NK-92 treated with Interleukin-12 subunit alpha and Interleukin-12 subunit beta, amount 100 ng/mL, for 24 hours (cell line): ENCODE measurements at places on chromosomes 3 and 15.

GRCh38 chr3:143585720-143586456 is 262.4 kb downstream of the SLC9A9 start:
- DNase-seq: no peak

DNA sequence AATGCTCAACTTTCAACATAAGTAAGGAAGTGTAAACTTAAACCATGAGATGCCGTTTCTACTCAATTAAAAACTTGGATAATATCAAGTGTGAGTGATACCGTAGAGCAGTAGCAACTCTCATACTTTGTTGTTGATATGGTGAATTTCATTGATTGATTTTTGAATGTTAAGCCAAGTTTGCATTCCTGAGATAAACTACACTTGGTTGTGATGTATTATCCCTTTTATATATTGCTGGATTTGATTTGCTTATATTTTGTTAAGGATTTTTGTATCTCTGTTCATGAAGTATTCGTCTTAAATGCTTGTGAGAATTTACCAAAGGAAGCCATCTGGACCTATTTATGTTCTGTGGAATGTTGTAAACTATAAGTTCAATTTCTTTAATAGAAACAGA is 21.7 kb downstream of the SLMAP start:
- DNase-seq: no peak

DNA sequence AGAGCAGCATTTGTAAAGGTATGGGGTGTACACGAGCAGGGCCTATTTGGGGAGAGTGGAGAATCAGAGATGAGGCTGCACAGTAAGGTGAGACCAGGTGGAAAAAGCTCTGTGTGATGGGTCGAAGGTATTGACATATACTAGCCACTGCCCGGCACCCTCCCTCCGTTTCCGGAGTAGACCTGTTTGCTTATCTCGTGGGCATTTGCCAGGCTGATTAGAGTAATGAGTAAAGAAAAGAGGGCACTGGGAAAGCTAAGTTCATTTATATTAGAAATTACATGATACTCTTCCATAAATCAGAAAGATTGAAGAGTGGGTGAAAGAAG is 46.2 kb upstream of the ATG7 start:
- no peak for DNase-seq

DNA sequence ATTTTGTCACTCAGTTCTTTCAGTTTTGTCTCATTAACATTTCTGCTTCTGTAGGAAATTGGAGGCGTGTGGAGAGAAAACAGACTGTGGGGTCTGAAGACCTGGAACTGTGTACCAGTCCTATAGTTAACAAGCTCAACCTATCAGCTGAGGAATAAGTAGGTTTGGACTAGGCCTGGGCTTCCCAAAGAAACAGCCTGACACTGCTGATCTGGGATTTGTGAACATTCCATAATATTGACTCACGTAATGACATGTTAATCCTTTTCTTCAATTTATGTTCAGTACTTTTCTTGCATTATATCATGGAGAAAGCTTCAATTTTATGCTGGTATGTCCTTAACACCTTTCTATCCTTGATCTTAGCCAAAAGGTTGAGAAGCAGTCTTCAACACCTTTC is 181.6 kb upstream of the RORA start:
- no peak for DNase-seq

GRCh38 chr3:81363816-81364215 is 397.6 kb downstream of the GBE1 start:
- DNase-seq: no peak

DNA sequence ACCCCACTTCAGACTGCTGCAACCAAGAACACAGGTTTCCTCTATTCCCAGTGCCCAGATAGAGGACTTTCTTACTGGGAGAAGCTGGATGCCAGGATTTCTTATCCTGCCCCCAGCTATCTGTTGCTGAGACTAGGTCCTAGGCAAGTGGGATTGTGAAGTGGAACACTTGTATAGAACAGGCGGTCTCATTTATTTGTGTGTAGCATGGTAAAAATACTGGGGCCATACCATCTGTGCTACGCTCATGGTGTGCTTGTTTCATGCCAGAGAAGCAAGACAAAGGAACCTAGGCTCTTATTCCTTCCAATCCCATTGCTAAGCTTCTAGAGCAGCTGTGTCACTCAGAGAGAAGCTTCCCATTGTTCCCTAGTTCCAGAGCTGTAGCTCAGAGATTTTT is 191.5 kb upstream of the EPHA6 start:
- DNase-seq: no peak

DNA sequence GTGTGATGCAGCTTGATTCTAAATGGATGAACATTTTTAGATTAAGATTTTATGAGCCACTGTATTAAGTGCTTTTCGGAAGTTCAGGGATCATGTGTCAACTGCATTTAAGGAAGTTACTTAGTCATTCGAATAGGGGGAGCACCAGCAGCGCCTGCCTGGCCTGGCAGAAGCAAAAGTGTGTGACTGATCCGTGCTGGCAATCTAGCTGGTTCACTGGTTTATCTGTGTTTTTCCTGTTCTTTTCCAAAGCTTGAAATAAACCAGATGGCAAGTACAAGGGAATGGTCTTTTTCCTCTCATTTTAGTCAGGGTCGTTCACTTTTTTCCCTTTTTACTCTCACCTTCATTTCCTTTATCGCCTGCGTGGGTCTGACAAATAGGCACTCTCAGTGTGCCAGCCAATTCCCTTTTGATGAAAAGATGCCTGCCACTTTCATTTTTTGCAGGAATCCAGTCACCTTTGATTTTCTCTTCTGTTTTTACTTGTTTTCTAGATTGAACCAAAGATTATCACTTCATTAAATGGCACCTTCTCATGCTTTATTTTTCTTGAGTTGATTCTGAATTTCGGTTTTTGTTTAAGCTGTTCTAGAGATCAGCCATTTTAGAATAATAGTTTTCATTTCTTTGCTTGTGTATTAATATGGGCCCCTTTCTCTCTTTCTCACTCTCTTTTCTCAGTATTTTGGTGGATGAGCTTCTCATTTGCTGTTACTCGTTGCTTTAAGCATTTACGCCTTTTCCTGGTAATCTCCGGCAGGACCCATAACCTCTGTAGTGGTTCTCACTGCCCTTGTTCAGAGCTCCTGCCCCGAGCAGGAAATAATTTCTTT is 2.8 kb downstream of the ABHD2 start:
- no peak for DNase-seq

DNA sequence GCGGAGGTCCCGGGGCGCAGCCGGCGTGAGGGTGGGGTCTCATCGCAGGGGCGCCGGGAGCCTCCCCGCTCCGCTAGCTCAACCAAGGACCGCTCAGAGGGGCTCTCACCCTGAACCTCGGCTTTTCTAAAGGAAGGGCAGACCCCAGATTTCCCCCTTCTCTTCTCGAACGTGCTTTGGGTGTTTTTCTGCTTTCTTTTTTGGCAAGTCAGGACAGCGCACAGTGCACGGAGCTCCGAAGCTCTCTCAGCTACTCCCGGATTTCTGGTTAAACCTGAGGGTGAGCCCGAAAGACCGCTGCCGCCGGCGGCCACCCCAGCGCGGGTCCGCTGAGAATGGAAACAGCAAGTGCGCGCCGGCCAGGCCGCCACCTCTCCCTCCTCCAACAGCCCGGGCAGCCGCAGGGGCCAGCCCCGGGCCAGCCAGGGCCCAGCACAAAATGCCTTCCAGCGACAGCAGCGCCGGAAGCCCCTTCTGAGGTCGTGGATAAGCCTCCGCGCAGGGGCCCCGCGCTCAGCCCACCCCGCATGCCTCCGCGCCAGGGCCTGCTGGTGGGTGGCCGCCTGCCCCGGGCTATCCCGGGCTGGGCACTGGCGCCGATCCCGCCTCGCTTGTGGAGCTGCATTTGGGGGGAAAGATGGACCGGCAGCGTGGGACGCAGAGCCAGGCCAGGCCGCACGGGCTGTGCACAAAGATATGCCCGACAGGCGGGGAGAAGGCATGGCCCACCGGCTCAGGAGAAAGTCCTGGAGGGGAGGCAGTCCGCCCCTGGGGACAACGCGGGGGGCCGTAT is 8.2 kb upstream of the OCA2 start:
- no peak for DNase-seq

DNA sequence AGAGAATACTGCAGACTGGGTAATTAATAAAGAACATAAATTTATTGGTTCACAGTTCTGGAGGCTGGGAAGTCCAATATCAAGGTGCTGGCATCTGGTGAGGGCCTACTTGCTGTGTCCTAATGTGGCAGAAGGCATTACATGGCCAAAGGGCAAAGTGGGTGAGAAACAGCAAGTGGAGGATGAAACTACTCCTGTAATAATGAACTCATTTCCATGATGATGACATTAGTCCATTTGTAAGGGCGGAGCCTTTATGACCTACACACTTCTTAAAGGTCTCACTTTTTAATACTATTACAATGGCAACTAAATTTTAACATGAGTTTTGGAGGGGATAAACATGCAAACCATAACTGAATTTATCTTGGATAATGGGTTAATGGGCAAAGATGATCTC is 139.6 kb upstream of the SGO1 start:
- no peak for DNase-seq

DNA sequence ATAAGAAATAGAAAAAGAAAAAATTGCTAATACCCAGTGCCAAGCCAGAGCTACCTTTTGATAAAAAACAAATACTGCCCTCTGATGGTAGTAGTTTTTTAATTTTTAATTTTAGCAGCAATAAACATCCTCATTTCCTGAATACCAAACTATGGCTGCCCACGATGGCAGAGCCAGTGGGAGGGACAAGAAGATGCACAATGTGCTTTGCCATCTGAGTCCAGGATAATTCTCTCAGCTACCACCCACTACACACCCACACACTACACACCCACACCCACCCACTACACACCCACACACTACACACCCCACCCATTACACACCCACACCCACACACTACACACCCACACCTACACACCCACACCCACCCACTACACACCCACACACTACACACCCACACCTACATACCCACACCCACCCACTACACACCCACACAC is 17.8 kb downstream of the CEP19 start:
- DNase-seq: no peak

GRCh38 chr15:28993720-28994053 is 107.9 kb downstream of the APBA2 start:
- no peak for DNase-seq

GRCh38 chr3:37492977-37493471 is 318.6 kb upstream of the LRRFIP2 start:
- DNase-seq: no peak

GRCh38 chr3:107699682-107700081 is 176.9 kb downstream of the BBX start:
- no peak for DNase-seq

- no peak for DNase-seq
Measured at GRCh38 chr15:58057559-58057958, 8.0 kb downstream of the ALDH1A2 start.

DNA sequence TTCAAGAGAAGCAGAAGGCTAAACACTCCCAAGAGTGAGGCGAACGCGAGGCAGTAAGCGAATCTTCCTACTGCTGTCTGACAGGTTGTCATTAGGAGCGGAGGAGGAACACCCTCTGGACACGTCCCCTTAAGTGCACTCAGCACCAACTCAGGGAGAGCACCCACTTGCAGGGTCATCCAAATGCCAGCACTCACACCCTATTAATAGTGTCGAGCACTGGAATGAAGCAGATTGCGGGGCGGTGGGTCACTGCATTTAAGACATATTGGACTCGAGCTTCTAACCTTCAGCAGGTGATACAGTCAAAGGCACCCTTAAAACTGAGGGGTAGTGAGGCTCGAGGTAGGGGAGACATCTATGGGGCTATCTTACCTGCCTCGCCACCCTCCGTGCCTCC is 28.7 kb downstream of the SH3BP5 start:
- DNase-seq: no peak

GRCh38 chr3:9669720-9670432 is 20.6 kb downstream of the MTMR14 start:
- DNase-seq: no peak

GRCh38 chr15:51144021-51144532 is 49.4 kb upstream of the TNFAIP8L3 start:
- DNase-seq: no peak
